T-helper 17 cell (primary cell): ENCODE measurements at places on chromosomes 12 and 14.
A peak's percentile ranks its signal among the peaks of the same experiment; 100 is the strongest.

DNA sequence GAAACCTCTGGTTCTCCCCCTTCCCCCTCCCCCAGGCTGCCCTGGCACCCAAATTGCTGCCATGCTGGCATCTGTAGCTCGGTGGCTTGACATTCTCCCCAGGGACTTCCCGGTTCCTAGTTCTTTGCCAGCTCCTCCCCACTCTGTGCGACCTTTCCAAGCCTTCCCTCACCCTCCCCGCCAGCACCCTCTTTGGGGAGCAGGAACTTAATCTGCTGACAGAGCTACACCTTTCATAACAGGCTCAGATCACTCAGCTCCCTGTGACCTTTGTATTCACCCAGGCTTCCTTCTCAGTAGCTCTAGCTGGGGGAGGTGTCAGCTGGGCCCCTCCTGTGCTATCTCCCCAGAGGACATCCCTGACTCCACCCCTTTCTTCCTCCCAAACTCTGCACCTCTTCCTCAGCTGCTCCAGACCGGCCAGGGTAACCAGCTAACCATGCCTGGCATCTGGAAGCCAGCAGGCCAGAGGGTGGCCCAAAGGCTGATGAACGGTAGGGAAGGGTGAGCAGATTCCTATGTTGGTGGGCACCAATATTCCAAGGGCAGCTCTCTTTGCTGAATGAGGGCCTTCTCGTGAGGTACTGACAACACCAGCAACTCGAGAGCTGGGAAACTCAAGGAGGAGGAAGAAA lies 1.8 kb upstream of the COX14 start:
- no peak for DNase-seq

GRCh38 chr14:78307671-78308070 lies 137.5 kb downstream of the NRXN3 start:
- no peak for DNase-seq

- no peak for DNase-seq
Measured at GRCh38 chr14:50773632-50774541, 57.1 kb downstream of the NIN start.

DNA sequence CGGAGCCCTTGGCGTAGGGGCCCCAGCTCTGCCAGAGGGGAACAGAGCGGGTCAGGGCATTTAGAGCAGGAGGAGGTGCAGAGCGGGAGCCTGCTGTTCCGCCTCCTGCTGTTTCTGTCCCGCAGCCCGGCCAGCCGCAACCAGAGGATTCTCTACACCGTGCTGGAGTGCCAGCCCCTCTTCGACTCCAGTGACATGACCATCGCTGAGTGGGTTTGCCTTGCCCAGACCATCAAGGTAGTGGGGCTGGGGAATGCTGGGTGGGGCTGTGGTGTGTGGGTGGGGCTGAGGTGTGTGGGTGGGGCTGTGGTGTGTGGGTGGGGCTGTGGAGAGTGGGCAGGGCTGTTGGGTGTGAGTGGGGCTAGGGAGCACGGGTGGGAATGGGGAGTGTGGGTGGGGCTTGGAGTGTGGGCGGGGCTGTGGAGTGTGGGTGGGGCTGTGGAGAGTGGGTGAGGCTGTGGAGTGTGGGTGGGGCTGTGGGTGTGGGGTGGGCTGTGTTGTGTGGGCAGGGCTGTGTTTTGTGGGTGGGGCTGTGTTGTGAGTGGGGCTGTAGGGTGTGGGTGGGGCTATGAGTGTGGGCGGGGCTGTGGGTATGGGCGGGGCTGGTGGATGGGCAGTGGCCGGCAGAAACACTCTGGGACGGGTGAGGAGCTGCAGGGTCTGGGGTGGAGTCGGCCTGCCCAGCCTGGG lies 8.0 kb downstream of the ASPG start:
- DNase-seq: peak; percentile 11

- DNase-seq: no peak
Measured at GRCh38 chr12:126883697-126884096, 1383.3 kb upstream of the TMEM132C start.

- no peak for DNase-seq
Measured at GRCh38 chr12:119241580-119242169, 62.9 kb downstream of the HSPB8 start.

DNA sequence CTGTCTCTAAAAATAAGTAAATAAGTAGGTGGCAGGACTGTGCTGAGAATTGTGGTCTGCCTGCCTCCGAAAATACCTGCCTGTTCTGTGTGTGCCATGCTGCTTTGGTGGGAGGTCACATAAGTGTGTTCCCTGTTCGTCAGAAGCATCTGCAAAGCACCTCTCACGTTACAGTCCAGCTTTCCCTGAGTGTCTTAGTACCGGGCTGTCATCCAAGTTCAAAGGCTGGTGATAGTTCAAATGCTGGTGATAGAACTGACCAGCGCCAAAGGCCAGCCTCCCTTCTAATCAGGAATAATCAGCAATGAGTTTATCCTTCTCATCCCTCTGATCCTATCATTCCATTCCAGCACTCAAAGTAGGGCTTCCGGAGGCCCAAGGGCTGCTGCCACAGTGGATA lies 5.6 kb downstream of the CABP1 start:
- DNase-seq: no peak

DNA sequence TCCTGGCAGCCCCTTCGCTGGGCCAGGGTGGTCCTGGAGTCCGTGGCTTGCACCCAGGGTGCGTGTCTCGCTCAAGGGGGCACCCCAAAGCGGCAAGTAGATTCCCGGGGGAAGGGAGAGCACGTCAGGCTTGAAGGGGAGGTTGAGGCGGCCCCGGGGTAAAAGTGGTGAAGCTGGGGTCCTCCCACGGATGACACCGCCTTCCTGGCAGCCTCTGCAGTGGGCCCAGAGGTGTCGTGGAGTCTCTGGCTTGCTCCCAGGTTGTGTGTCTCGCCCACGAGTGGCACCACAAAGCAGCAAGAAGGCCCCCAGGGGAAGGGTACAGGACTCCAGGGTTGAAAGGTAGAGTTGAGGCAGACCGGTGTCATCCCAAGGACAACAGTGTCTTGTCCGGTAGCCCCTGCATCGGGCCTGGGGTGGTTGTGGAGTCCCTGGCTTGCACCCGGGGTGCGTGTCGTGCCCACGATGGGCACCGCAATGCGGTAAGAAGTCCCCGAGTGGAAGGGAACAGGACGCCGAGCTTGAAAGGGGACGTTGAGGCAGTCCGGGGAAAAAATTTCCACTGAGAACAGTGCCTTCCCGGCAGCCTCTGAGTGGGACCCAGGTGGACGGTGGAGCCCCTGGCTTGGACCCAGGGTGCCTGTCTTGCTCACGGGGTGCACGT lies 158.0 kb upstream of the ALG10B start:
- no peak for DNase-seq

DNA sequence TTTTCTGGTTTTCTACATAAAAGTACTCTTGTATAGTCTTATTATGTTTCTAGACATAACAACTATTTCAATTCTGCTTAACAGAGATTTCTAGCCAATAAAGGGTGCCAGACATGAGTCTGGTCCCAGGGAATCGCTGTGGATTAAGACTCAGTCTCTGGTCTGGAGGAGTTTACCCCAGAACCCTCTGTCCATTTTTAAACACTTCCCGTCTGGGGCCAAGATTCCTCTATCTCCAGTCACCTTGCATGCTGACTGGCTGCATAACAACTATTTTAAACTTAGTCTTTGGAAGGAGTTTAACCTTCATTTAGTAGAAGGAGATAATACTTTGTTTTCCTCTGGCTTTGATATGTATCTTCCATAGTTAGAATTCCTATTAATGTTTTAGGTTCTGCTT lies 163.1 kb upstream of the IFNG-AS1 start:
- DNase-seq: no peak

DNA sequence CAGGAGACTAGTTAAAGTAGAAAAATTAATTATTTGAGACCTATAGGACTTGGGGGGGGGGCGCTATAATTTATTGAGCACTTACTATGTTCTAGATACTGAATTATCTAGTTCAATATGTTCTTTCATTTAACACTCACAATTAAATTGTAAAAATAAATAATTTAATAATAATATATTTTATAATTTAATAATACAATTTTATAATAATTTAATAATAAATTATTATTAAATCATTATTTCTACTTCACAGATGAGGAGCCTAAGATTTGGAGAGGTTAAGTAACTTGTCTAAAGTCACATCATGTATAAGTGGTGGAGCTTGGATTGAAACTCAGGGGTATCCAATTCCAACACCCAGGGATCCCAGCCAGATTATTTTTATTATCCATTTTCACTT lies 98.8 kb upstream of the CCDC175 start:
- no peak for DNase-seq

GRCh38 chr14:104976198-104977007 lies 1.8 kb downstream of the AHNAK2 start:
- DNase-seq: peak; percentile 83

GRCh38 chr12:15774819-15775218 lies 14.4 kb downstream of the EPS8 start:
- no peak for DNase-seq

DNA sequence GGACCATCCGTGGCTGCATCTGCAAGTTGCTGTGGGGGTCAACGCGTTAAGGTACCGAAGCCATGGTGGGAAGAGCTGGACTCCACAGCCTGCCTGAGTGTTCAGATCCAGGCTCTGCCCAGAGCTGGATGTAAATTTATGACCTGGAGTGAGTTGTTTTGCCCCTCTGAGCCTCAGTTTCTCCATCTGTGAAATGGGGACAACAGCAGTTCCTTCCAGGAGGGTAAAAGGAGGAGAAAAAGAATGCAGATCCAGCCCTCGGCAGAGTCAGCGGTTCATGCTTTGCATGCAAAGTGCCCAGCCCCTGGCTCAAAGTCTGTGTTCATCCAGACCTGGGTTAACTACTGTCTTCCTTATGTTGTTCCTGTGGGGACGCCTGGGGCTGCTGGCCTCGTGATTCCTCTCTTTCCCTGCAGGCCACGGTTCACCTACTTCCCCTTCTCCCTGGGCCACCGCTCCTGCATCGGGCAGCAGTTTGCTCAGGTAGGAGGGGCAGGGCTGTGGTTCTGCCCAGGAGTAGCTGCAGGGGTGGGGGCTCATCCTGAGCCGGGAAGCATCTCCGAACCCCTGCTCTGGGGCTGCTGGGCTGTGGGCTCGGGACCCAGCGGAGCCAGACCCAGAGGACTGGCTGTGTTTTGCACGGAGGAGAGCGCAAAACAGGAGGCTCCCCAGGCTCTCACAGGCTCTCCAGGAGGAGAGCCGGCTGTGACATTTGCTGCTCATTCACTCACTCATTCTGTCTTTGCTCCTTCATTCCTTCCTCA lies 41.9 kb downstream of the CYP46A1 start:
- DNase-seq: peak; percentile 3

GRCh38 chr14:105411985-105412770 lies 7.4 kb upstream of the MTA1 start:
- no peak for DNase-seq

GRCh38 chr14:27573018-27573417 lies 975.2 kb upstream of the NOVA1 start:
- no peak for DNase-seq

DNA sequence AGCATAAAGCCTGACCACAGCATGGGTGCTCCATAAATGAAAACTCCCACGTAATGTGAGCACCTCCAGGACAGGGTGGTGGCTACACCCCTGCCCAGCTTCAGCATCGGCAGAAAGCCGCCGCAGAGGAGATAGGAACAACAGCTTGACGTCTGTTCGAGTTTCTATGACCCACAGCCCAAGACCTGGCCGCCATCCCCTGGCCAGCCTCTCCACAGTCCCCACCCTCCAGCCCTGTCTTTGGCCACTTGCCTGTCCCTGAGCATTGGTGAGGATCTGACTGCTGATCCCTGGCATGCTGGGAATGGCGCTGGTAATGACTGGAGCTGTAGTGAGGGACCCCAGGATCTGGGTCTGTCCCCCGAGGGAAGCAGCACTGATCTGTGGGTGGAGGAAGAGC lies 21.3 kb downstream of the POU6F1 start:
- no peak for DNase-seq

- DNase-seq: no peak
Measured at GRCh38 chr14:54116972-54117371, 160.3 kb upstream of the BMP4 start.

DNA sequence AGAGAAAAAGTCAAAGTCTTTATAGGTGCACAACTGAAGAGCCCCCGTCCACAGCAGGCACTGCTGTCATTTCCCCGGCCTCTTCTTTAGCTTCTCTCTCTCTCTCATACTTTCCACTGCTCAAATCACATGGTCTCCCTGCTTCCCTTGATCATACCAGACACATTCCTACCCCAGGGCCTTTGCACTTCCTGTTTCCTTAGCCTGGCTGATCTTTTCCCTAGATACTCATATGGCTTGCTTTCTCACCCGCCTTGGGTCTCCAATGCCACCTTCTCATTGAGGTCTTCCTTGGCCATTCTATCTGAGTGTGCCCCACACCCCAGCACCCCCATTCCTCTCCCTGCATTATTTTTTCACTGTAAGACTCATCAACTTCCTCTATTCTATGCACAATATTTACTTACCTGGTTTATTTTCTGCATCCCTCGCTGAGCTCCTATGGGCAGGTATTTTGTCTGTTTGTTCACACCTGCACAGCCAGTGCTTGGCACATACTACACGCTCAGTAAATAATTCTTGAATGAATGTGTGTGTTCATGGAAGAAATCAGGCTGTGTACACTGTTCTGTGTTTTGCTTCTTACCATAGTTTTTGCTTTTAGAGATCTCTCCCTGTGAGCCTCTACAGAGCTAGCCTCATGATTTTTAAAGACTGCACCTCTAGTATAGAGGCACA lies 31.9 kb downstream of the SERPINA1 start:
- no peak for DNase-seq

- DNase-seq: no peak
Measured at GRCh38 chr12:113075137-113075683, 18.7 kb downstream of the DTX1 start.

- no peak for DNase-seq
Measured at GRCh38 chr14:77562681-77563080, 53.8 kb downstream of the SPTLC2 start.

DNA sequence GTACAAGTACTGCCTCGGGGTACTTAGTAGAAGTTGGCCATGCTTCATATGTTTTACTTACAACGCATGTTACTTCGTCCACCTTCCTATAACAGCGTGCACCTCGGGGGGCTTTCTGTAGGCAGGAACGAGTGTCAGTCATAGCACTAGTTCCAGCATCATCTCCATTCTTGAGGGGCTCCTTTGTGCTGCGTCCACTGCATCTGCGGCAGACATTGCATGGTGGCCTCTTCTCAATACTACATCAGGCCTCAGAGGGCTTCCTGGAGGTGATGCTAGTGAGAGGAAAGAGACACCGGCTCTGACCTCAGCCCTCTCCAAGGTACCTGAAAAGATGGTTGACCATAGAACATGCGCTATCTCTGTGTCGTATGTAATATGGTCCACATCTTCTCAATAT lies 121.2 kb upstream of the RTL1 start:
- DNase-seq: no peak

DNA sequence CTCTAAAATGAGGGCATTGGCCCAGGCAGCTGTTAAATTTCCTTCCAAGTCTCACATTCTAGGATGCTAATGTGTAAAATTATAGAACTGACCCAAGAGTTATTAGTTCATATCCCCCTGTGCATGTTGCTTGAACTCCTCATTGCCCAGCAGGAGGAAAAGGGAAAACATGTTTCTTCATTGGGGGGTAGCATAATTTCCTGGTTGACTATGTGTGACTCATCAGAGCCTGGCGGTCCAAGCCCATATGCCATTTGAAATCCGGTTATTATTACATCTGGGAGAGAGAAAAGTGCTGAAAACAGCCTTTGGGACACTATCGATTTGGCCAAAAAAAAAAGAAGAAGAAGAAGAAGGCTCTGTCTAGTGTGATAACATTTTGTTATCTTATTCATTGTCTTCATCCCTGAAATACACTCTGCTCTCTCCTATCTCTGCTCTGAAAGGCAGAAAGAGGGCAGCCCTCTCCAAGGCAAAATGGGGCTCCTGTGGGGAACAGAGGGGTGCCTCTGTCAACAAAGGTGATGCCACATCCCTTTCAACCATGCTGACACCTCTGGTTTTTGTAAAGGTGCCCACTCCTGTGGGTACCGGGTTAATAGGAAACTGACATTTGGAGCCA lies 114.2 kb downstream of the DAD1 start:
- DNase-seq: no peak

- no peak for DNase-seq
Measured at GRCh38 chr12:52952076-52952801, 3.3 kb downstream of the KRT18 start.
